ENCODE measurements at places on chromosomes 12 and 14.

- DNase-seq: no peak
Measured at GRCh38 chr14:70283156-70283555, 76.3 kb downstream of the COX16 start.

GRCh38 chr12:32418903-32419519 lies 19.7 kb downstream of the FGD4 start:
- no peak for DNase-seq

- no peak for DNase-seq
Measured at GRCh38 chr12:59425798-59426197, 170.0 kb upstream of the SLC16A7 start.

- no peak for DNase-seq
Measured at GRCh38 chr12:132108211-132108832, 35.8 kb downstream of the DDX51 start.

- no peak for DNase-seq
Measured at GRCh38 chr14:23702656-23703426, 66.7 kb downstream of the DHRS2 start.

DNA sequence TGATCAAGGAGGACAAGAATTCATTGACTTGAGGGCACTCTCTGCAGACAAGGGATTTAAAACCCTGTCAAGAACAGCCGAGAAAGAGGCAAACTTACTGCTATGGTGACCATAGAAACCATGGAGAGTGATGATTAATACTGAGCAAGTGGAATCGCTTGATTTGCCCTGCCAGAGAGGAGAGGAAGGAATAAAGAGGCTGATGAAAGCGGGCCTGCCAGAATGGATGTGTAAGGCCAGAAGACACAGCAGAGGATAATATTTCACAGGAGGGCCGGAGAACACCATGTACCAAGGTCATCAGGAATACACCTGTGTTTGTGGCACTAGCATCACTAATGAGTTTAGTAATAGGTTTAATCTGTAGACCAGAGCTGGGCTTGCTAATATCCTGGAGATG lies 221.8 kb upstream of the DCN start:
- DNase-seq: no peak

DNA sequence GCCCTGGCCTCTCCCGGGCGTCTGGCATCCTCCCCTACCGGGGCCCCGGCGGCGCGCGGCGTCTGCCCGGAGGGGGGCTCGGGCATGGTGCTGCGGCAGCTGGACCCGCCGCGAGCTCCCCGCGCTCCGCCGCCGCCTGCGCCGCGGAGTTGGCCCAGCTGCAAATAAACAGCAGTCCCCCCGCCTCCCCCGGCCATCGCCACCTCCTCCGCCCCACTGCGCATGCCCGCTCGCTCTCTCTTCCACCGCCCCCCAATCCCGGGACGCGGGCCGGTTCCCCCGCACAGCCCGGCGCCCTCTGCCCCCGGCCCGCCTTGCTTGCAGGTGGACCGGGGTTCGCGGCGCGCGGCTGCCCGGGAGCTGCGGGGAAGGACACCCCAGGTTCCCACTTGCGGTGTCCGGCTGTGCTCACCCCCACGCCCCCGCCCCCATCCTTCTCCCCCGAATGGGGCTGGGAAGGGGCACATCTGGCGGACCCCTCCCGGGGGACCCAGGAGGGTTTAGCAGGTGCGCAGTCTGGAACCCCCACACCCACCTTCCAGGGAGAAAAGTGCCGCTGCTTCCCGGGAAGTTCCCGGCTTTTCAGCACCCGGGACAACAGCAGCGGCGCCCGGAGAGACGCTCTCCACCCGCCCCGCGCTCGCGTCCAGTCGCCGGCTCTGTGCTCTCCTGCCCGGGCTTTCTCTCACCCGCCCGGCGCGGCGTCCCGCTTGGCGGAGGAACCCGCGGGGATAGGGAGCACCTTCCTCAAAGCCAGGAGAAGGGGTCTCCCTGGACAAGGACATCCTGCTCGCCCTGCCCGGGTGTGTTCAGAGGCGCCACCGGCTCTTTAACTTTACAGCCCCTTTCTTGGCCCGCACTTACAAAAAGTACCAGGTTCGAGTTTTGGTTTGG lies at the start of gene TMTC1:
TMTC1 (minus strand) TSS at position 170 of the 894 bp plus-strand sequence. CDS start 191 bp downstream, outside the sequence.
- DNase-seq: no peak

- no peak for DNase-seq
Measured at GRCh38 chr12:46402941-46403718, 30.6 kb upstream of the SLC38A2 start.

GRCh38 chr12:16198884-16199283 lies 78.6 kb downstream of the SLC15A5 start:
- no peak for DNase-seq

- no peak for DNase-seq
Measured at GRCh38 chr14:50036211-50036610, 80.2 kb downstream of the VCPKMT start.

DNA sequence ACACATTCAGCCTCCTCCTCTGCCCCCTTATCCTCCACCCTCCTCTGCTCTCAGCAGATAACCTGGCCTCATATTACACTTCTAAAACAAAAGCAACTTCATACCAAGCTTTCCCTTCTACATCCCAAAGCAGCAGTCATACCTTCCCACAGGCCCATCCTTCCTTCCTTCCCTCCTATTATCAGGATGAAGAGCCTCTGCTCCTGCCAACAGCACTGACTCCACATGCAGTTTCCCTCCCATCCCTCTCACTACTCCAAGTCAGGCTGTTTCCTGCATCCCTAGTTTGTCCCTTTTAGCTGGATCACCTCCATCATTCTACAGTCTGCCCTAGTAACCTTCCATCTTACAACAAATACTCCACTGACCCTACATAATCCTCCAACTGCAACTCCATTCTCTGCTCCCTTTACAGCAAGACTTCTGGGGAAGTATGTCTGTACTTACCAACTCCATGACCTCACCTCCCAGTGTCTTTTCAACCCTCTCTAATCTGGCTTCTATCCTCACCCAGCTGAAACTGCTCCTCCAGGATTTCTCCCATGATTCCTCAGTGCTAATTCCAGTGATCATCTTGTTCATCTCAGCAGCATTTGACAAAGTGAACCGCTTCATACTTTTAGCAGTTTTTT lies 4.9 kb upstream of the YEATS4 start:
- no peak for DNase-seq

DNA sequence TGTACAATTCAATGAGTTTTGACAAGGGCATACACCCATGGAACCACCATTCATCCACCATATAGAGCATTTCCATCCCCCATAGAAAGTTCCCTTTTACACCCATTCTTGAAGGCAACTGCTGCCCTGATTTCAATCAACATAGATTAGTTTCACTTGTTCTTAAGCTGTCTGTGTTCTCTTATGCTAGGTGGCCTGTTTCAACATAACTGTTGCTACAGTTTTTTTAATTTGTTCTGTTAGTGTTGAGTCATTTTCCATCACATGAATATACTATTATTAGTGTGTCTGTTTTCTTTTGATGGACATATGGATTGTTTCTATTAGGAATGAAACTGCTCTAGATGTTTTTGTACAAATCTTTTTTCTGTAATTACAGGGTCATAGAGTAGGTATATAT lies 123.4 kb downstream of the PTPRQ start:
- no peak for DNase-seq

DNA sequence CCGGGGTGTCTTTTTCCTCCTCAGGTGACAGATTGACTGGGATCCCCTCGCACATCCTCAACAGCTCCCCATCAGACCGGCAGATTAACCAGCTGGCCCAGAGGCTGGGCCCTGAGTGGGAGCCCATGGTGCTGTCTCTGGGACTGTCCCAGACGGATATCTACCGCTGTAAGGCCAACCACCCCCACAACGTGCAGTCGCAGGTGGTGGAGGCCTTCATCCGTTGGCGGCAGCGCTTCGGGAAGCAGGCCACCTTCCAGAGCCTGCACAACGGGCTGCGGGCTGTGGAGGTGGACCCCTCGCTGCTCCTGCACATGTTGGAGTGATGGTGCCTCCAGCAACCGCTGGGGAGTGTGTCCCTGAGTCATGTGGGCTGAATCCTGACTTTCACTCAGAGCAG lies 172.8 kb downstream of the CRADD start:
- DNase-seq: no peak

- DNase-seq: no peak
Measured at GRCh38 chr12:6757028-6757690, 4.2 kb upstream of the MLF2 start.

- DNase-seq: no peak
Measured at GRCh38 chr12:7109572-7109920, 532 bp upstream of the C1RL start.

DNA sequence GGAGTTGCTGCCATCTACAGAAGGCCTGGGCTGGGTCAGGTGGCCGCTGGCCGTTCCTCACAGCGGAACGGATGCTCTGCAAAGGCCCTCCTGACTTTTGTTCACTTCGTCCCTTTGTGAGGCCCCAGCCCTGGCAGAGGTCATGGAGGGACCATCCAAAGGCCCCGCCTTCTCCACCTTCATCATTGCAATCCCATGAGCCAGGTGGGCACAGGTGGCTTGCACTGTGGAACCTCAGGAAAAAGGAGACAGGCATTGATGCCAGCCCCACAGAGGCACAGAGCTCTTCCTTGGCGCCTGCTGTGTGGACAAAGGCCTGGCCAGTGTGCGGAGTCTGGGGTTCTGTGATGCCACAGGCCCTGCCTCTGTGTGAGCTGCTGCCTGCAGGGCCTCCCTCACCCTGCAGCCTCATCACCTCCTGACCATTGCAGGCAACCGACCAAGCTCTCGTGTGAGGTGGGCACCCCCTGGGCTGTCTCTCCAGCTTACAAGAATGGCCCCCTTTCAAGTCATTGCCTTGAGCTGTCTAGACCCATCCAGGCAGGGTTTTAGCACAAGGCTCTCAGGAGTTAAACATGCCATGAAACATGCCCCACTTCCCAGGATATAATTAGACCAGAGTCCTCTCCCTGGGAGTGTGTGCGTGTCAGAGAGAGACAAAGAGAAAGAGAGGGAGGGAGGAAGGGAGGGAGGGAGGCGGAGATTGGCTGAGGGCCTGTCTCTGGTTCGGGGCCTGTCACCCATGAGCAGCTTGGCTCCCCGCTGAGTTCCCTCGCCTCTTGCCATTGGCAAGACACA lies 19.3 kb downstream of the NFKBIA start:
- no peak for DNase-seq

GRCh38 chr12:112907415-112908157 lies 824 bp downstream of the OAS1 start:
- no peak for DNase-seq

DNA sequence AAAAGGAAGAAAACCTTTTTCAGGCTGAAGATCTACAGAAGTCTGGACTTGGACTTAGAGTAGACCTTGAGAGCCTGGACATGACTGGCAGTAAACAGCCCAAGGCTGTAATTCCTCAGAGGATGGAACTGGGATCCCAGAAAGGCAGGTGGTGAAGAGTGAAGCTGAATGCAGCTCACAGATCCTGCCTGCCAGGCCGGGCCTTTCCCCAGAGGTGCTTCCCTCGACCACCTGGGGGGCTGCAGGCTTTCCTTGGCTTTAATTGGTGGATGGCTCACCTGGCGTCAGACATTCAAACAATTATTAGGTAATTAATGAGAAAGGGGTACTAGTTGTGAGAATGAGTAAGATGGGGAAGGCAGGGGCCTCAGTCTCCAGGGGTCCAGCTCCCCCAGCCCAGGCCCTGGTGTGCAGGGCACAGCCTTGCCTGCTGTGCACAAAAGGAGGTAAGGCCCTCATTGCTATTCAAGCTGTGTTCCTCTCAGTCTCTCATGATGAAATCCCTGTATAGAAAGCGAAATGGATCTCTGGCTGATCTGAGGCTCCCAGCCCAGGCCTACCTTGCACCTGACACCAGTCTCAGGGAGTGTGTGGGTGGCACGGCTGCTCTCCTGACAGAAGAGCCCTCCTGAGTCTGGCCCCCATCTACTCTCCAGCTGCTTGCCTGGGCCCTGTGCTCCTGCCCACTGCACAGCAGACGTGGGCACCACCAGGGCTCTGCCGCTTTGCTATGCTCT lies 63.0 kb upstream of the TCL1A start:
- no peak for DNase-seq

DNA sequence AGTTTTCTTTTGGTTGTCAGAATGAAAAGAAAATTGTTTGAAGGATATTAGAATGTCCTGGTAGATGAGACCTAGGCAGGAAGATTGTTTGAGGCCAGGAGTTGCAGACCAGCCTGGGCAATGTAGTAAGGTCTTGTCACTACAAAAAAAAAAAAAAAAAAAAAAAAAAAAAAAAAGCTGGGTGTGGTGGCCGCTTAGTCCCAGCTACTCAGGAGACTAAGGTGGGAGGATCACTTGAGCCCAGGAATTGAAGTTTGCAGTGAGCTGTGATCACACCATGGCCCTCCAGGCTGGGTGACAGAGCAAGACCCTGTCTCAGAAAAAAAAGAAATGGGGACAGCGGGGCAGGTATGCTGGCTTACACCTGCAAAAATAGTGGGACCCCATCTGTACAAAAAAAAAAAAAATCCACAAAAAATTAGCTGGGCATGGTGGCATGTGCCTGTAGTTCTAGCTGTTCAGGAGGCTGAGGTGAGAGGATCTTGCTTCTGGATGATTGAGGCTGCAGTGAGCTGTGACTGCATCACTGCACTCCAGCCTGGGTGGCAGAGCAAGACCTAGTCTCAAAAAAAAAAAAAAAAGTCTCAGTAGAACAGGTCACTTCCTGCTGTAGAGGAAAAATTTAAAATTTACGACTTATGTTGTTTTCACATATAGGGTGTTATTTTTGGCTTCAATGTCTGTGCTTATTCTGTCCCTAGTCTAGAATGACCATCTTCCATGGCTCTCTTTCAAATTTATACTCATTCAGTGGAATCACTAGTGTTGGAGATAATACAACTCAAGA lies 70.7 kb downstream of the PPHLN1 start:
- no peak for DNase-seq

DNA sequence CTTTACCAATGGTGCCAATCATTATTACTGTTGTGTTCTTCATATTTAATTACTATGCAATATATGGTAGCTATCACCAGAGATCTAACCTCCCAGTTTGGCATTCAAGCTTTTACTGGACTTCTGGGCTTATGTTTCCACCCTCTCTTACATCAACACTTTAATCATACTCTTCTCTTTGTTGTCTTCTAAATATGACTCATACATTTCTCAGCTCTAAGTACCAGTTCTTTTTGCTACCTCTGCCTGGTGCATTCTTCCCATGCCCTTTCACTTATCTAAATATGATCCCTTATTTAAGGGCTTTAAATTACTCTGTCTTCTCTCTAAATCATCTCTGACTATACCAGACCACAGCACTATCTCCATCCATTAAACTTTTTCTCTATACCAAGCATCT lies 246.1 kb upstream of the CCDC196 start:
- DNase-seq: no peak

- DNase-seq: no peak
Measured at GRCh38 chr14:58763210-58763609, 125.4 kb downstream of the DACT1 start.

- no peak for DNase-seq
Measured at GRCh38 chr14:78972440-78972839, 802.3 kb downstream of the NRXN3 start.

DNA sequence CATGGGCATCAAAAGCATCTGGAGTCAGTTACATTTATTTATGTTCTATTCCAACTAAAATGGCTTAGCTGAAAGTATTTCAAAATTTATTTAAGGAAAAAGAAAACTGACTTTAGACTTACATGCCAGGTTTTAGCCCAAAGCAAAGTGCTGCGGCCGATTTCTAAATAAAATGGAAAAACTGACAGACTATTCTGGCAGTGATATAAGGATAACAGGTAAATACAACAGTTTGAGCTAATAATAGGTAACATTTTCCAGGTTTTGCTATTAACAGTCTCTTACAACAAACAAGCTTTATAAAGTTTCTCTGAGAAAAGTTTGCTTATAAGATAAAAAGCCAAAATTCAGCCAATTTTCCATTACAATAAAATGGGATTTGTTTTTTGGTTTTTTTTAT lies 937.2 kb upstream of the FLRT2 start:
- DNase-seq: no peak

All from stimulated activated CD4-positive, alpha-beta T cell treated with anti-CD3 and anti-CD28 coated beads, Interleukin-4, amount 100 ng/mL, for 4 hours (primary cell).